ENCODE measurements at places on chromosomes 5 and 9. TPM values are rescaled to one million over a fixed set of nuclear protein-coding genes. Genes with fewer than 3 reads are reported as not detected.

- DNase-seq = no peak
Observed at GRCh38 chr5:40630126-40630525, 49.6 kb upstream of the PTGER4 start.

DNA sequence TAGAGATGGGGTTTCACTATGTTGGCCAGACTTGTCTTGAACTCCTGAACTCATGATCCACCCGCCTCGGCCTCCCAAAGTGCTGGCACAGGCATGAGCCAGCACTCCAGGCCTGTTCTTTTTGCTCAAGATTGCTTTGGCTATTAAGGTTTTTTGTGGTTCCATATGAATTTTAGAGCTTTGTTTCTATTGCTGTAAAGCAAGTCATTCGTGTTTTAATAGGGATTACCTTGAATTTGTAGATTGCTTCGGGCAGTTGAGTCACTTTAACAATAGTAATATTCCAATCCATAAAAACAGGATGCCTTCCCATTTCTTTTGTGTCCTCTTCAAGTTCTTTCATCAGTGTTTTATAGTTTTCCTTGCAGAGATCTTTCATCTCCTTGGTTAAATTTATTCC lies 22.1 kb downstream of the C6 start:
- no peak for DNase-seq

DBH gene
- not detected for total RNA-seq

IL17B gene
- 9.3 TPM for total RNA-seq

- no peak for DNase-seq
Observed at GRCh38 chr5:318931-319601, 2.4 kb upstream of the AHRR start.

DNA sequence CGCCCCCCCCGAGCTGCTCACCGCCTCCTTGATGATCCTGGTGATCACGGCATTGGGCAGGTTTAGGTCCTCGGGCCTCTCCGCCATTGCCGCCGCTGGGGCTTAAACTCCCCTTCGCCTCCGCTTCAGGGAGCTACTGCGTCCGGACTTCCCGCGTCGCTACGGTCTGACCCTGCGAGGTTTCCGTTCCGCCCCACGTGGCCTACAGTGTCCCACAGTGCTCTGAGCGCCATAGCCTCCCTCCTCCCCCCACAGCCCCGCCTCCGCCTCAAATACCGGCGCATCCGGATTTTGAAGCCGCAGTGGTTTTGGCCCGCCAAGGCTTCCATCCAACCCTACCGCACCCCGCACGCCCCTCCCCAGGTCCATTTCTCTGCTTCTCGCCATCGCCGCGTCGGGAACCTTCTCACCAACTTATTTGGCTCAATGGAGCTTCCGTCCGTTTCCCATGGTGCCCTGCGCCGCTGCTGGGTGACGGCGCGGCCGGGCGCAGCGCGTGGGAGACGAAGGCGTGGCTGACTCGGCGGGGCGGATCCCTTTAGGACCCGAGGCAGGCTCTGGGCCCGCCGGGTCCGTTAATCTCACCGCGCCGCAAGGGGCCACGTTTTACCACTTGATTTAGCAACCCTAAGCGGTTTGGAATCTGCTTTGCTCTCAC lies at the start of the genes C9orf43 and POLE3:
Gene C9orf43 (plus strand): TSS at position 541 of the 658 bp plus-strand sequence. CDS start 2,747 bp downstream, outside the sequence.
Gene POLE3 (minus strand): TSS at position 469 of the 658 bp plus-strand sequence. CDS start 382 bp downstream, at position 87.
- DNase-seq = peak; percentile 91

DNA sequence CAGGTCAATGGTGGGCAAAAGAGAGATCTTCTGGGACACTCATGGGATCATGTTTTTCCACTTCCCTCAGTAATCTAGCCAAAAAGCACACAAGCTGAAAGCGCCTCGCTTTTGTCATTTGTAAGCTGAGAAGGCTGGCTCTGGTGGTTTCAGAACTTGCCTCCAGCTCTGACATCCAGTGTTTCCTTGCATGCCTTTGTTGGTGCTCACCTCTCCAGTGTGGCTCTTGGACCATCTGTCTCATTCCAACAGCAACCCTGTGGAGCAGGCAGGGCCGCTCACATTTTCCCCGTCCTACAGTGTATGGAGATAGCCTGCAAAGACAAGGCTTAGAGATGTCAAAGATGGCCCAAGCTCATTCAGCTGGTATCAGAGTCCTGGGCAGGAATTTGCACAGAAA lies 160.8 kb upstream of the KLF4 start:
- no peak for DNase-seq

- no peak for DNase-seq
Observed at GRCh38 chr9:85421641-85422040, 320.1 kb downstream of the AGTPBP1 start.

ATP10B gene
- total RNA-seq = not detected

- DNase-seq = no peak
Observed at GRCh38 chr9:2085716-2086115, 70.6 kb downstream of the SMARCA2 start.
